Muscle of leg (tissue), 16 donors: ENCODE measurements at places on chromosomes 7 and 10.

GRCh38 chr7:32158751-32159745 is 88.8 kb upstream of the PDE1C start:
- peaks cover 27% of the 10 kb centered on the region for H3K4me1 ChIP-seq
- H3K27ac ChIP-seq, result no peak overlapping the region
- H3K36me3 ChIP-seq, result no peaks in the 10 kb centered on the region
- no peak for DNase-seq
- no peak overlapping the region for H3K4me3 ChIP-seq
- no peaks in the 10 kb centered on the region for H3K27me3 ChIP-seq

DNA sequence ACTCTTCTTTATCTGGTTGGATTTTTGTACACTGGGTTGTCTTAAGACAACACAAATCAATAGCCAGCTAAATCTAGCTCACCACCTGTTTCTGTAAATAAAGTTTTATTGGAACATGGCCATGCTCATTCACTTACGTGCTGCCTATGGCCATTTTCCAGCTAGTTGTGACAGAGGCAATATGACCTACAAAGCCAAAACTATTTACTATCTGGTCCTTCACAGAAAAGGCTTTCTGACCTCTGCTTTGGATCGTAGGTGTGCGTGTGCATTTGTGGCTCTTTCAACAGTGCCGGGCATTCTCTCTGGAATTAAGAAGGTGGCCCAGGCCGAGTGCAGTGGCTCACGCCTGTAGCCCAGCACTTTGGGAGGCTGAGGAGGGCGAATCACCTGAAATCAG is 45.5 kb downstream of the NRAP start:
- H3K27me3 ChIP-seq, result peaks cover 21% of the 10 kb centered on the region
- no peaks in the 10 kb centered on the region for H3K4me1 ChIP-seq
- no peak overlapping the region for H3K4me3 ChIP-seq
- H3K27ac ChIP-seq, result no peak overlapping the region

DNA sequence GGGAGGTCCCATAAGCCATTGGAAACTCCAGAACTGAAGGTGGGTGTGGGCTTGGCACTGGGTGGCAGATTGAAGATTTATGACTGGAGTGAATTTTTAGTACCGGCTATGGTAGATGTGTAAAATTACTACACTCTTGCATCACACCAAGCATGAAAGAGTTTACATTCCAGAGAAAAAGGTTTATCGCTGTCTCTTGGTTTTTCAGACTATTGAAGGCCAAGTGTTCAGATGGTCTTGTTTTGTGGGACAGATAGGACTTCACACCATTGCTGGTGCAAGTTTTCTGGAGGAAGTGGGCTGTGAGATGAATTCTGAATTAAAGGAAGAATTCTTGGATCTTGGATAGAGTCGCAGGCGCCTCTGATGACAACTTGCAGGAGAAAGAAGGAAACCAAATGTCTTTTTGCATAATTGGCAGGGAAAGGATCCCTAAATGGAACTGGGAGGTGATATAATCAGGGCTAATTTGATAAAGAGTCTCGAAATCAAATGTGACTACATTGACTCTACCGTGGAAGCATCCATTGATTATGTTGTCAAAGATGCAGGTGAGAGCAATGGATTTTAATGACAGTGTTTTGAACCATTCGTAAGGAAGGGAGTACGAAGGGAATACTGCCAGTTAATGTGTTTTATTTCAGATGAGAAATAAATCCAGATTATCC is 14.2 kb upstream of the NMT2 start:
- H3K27ac ChIP-seq, result no peak overlapping the region
- H3K4me1 ChIP-seq, result no peaks in the 10 kb centered on the region
- H3K36me3 ChIP-seq, result no peaks in the 10 kb centered on the region
- no peak for DNase-seq
- H3K27me3 ChIP-seq, result no peaks in the 10 kb centered on the region

- no peaks in the 10 kb centered on the region for H3K4me1 ChIP-seq
- H3K27ac ChIP-seq, result no peak overlapping the region
- peaks cover 35% of the 10 kb centered on the region for H3K36me3 ChIP-seq
- DNase-seq, result peak; percentile 73
Measured at GRCh38 chr7:16698200-16698905, 52.4 kb downstream of the BZW2 start.

- no peak overlapping the region for H3K27ac ChIP-seq
Measured at GRCh38 chr10:121694966-121695643, 96.9 kb upstream of the FGFR2 start.

DNA sequence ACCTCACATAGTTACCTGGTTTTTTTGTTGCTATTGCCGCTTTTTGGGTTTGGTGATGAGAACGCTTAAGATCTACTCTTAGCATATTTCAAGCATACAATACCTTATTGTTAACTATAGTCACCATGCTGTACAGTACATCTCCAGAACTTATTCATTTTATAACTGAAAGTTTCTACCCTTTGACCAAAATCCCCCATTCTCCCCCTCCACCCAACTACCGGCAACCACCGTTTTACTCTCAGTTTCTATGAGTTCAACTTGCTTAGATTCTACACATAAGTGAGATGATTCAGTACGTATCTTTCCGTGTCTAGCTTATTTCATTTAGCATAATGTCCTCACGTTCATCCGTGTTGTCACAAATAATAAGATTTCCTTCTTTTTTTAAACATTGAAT is 86.7 kb upstream of the IL6 start:
- H3K4me1 ChIP-seq, result no peaks in the 10 kb centered on the region
- DNase-seq, result no peak
- H3K36me3 ChIP-seq, result no peaks in the 10 kb centered on the region
- no peak overlapping the region for H3K4me3 ChIP-seq
- H3K27ac ChIP-seq, result no peak overlapping the region

DNA sequence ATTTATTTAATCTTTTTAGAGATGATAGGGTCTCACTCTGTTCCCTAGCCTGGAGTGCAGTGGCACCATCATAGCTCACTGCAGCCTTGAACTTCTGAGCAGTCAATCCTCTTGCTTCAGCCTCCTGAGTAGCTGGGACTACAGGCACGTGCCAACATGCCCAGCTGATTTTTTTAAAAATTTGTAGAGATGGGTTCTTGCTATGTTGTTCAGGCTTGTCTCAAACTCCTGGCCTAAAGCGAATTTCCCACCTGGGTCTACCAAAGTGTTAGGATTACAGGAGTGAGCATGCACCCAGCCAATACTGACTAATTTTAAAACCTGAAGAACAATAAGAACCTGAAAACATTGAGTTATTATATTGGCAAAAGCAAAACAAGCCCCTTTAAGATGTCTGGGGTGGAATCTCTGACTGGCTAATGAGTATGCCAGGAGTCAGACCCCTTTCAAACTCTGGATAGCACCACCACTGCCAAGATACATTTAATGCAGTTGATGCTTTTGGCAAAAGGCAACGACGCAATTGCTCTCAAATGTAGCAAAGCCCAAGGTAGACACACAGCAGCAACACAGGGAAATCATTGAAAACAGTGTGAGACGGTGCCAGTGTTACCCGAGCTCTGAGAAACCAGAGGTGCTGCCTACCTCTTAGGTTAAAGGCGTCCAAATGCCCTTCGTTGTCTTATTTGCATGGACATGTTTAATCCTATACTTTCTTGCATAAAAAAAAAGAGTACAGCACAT is 40.7 kb upstream of the TOMM7 start:
- H3K4me3 ChIP-seq, result no peak overlapping the region
- peaks cover 20% of the 10 kb centered on the region for H3K4me1 ChIP-seq
- no peaks in the 10 kb centered on the region for H3K27me3 ChIP-seq

GRCh38 chr7:128034825-128035224 is 3.6 kb upstream of the LRRC4 start:
- H3K4me1 ChIP-seq, result peaks cover 13% of the 10 kb centered on the region
- no peak overlapping the region for H3K4me3 ChIP-seq
- no peak for DNase-seq
- H3K27me3 ChIP-seq, result peaks cover 17% of the 10 kb centered on the region

GRCh38 chr10:83990126-83990525 is 149.2 kb upstream of the GHITM start:
- peak; percentile 32 for DNase-seq
- H3K4me3 ChIP-seq, result no peak overlapping the region
- no peaks in the 10 kb centered on the region for H3K27me3 ChIP-seq
- no peaks in the 10 kb centered on the region for H3K4me1 ChIP-seq

DNA sequence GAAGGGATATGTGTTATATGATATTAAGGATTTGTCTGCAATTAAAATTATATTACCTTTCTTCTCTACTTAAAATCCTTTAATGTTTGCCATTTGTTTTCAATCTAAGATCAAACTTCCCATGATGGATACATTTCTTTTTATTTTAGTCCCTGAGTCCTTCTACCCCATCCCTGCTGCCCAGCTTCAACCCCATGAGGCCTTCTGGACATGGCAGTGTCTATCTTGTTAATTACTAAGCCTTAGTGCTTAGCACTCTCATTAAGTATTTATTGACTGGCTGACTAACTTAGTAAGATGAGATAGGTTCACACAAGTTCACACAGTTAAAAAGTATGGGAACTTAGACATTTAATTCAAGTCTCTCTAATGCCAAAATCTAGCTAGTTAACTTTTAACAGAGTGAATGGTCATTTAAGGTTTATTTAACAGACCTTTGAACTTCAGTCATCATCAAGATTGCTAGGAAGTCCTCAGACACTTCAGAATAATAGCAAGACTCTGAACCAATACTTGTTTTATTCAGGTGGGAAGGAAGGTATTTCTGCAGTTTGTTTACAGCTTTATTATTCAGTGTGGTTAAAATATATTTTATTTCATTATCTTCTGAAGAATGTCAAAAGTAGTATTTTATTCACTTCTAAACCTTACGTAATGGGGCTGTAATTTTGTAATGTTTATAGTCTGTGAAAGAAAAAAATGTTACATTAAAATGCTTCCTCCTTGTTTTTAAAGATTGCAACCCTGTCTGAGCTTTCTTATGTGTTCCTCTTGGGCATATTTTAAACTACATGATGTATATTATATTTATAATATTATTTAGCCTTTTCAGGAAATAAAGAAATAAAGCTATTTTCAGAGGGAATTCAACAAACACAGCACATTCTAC is 848.9 kb downstream of the REEP3 start:
- H3K27me3 ChIP-seq, result no peaks in the 10 kb centered on the region
- no peaks in the 10 kb centered on the region for H3K36me3 ChIP-seq
- no peak overlapping the region for H3K27ac ChIP-seq
- H3K4me1 ChIP-seq, result no peaks in the 10 kb centered on the region

DNA sequence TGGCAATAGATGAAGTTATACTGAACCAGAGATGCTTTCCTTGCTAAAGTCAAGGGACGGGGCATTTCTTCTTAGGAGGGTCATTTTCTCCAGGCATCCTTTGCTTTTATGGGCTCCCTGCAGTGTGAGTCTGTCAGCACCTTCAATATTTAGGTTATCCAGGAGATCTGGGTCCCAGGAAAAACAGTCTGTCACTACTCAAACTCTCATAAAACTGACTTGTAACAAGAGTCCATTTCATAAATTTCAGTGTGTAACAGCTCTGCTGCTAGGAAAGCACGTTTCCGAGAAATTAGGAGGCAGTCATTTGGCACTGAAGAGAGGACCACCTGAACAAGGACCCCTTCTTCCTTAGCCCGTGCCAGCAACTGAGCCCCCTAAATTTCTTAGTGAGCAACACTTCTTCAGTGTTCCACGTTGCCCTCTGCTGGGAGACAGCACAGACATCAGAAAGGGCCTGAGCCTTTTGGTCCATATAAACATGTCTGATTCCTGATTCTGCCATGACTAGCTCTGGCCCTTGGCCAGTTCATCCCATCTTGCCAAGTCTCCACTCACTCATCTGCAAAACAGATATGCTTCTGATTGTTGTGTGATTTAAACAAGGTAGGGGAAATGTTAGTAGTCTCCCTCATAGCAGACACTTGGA is 7.2 kb downstream of the GCC1 start:
- H3K4me3 ChIP-seq, result no peak overlapping the region
- H3K36me3 ChIP-seq, result peaks cover 31% of the 10 kb centered on the region
- H3K4me1 ChIP-seq, result peaks cover 8% of the 10 kb centered on the region
- H3K27ac ChIP-seq, result no peak overlapping the region
- no peaks in the 10 kb centered on the region for H3K27me3 ChIP-seq
- no peak for DNase-seq

DNA sequence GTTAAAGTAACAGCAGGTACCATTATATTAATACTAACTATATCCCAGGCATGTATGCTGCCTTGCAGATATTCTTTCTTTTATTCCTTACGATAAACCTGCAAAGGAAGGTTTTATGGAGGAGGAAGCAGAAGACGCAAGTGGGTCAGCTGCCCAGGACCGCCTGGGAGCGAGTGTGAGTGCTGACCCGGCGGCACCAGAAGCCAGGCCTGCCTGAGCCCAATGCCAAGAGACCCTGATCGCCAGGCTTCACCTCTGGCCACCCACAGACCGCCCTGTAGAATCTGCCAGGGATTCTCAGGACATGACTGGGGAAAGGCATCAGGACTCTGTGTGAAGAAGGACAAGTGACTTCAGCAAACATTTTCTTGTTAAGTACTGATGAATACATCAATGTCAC is 26.3 kb downstream of the PITRM1 start:
- H3K27ac ChIP-seq, result no peak overlapping the region
- H3K36me3 ChIP-seq, result peaks cover 85% of the 10 kb centered on the region
- no peaks in the 10 kb centered on the region for H3K27me3 ChIP-seq
- peaks cover 9% of the 10 kb centered on the region for H3K4me1 ChIP-seq
- DNase-seq, result no peak

DNA sequence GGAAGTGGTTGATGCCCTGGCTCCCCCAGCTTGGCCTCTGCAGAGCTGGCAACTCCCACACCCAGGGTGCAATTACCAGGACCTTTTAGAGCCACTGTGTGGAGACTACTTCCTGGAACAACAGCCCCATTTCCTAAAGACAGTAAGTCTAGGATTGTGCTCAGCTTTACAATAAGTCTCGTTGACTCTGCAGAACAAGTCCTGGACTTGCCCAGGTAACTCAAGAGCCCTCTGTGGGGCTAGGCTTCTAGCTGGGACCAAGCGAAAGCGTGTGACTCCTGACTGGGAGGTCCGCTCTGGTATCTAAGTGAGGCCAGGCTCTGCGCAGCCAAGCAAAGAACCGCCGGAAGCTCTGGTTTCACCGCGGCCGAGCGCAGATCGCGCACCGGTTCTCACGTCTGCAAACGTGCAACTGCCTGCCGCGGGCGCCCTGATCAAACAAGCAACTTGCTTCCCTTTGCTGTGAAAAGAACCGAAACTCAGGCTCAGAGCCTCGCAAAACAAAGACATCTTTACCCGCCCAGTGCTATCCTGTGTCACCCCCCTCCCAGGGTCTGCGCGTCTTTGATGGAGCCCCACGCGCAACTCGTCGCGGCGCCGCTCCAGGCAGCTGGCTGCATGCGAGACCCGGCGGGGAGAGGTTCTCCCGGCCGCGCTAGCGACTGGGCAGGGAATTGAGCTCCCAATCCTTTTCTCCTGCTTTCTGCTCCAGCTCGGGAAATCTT is 4.4 kb upstream of the PDLIM1 start:
- peak overlapping the region; percentile 27 for H3K4me3 ChIP-seq
- no peaks in the 10 kb centered on the region for H3K36me3 ChIP-seq
- no peak overlapping the region for H3K27ac ChIP-seq

- H3K4me1 ChIP-seq, result peaks cover 34% of the 10 kb centered on the region
- H3K4me3 ChIP-seq, result no peak overlapping the region
- H3K27me3 ChIP-seq, result no peaks in the 10 kb centered on the region
- DNase-seq, result peak; percentile 89
- H3K27ac ChIP-seq, result no peak overlapping the region
- H3K36me3 ChIP-seq, result no peaks in the 10 kb centered on the region
Measured at GRCh38 chr7:73871163-73872011, 10.4 kb downstream of the TMEM270 start.

GRCh38 chr7:74709880-74710671 is 52.6 kb downstream of the GTF2I start:
- no peak overlapping the region for H3K4me3 ChIP-seq
- no peak for DNase-seq
- H3K27ac ChIP-seq, result no peak overlapping the region
- peaks cover 59% of the 10 kb centered on the region for H3K36me3 ChIP-seq
- H3K27me3 ChIP-seq, result no peaks in the 10 kb centered on the region
- H3K4me1 ChIP-seq, result no peaks in the 10 kb centered on the region

- peak; percentile 31 for DNase-seq
- H3K4me3 ChIP-seq, result no peak overlapping the region
- H3K27me3 ChIP-seq, result no peaks in the 10 kb centered on the region
- no peaks in the 10 kb centered on the region for H3K36me3 ChIP-seq
- H3K27ac ChIP-seq, result no peak overlapping the region
Measured at GRCh38 chr10:7438196-7438986, 27.6 kb upstream of the SFMBT2 start.
